ENCODE measurements at places on chromosomes 6 and 20. TPM values are rescaled to one million over a fixed set of nuclear protein-coding genes. Genes with fewer than 3 reads are reported as not detected.

The SYNDIG1 gene
- not detected for polyA plus RNA-seq

The ACTL10 gene
- polyA plus RNA-seq: 2.0 TPM

The PSMB8 gene
- polyA plus RNA-seq: 378 TPM

The IPCEF1 gene
- 99.7 TPM for polyA plus RNA-seq

The SH3BGRL2 gene
- 0.37 TPM for polyA plus RNA-seq

The VGLL2 gene
- polyA plus RNA-seq: not detected

The LBP gene
- not detected for polyA plus RNA-seq

The FAM217A gene
- polyA plus RNA-seq: 0.16 TPM

The AKAP7 gene
- 16.8 TPM for polyA plus RNA-seq

The NFATC2 gene
- polyA plus RNA-seq: 30.1 TPM

DNA sequence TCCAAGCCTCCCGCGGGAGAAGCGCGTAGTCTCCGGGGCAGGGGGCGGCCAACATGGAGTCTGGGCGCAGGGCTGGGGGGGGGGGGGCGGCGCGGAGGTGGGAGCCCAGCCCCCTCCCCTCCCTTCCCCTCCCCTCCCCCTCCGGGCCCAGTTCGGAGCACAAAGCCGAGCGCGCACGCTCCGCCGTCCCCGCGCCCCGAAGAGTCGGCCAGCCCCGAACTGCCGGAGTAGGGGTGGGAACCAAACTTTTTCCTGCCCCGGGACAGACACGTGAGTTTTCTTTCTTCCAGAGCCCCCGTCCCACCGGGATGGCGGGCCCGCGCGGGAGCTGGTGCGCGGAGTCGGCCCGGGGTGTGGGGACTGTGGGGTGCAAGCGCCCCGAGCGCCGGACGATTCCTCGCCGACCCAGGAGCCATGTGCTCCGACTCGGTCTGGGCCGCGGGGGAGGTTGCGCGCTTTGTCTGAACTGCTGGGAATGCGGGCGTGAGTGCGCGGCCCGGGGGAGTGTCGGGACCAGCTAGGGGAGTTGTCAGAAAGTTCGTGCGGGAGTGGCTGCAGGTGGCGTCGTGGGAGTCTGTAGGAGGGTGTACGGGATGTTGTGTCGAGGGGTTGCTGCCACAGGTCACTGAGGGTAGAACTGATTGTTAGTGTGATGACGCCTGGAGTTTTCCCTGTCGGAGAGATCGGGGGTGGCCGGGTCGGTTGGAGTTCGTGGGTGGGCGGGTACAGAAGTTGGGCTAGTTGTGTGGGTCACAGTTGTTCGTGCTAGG, 1.2 kb downstream of the TGIF2 start:
- peak; percentile 61 for DNase-seq
- H3K36me3 ChIP-seq: peaks cover 17% of the 10 kb centered on the region
- H3K27me3 ChIP-seq: no peaks in the 10 kb centered on the region
- H3K4me3 ChIP-seq: peak overlapping the region; percentile 70

GRCh38 chr6:83062225-83062624, 3.4 kb downstream of the UBE3D start:
- H3K4me3 ChIP-seq: no peak overlapping the region
- no peaks in the 10 kb centered on the region for H3K27me3 ChIP-seq
- H3K36me3 ChIP-seq: no peaks in the 10 kb centered on the region
- no peak for DNase-seq

- no peaks in the 10 kb centered on the region for H3K27me3 ChIP-seq
- H3K4me3 ChIP-seq: no peak overlapping the region
- no peak for DNase-seq
- no peaks in the 10 kb centered on the region for H3K4me1 ChIP-seq
Measured at GRCh38 chr6:6052216-6052615, 45.5 kb upstream of the NRN1 start.

DNA sequence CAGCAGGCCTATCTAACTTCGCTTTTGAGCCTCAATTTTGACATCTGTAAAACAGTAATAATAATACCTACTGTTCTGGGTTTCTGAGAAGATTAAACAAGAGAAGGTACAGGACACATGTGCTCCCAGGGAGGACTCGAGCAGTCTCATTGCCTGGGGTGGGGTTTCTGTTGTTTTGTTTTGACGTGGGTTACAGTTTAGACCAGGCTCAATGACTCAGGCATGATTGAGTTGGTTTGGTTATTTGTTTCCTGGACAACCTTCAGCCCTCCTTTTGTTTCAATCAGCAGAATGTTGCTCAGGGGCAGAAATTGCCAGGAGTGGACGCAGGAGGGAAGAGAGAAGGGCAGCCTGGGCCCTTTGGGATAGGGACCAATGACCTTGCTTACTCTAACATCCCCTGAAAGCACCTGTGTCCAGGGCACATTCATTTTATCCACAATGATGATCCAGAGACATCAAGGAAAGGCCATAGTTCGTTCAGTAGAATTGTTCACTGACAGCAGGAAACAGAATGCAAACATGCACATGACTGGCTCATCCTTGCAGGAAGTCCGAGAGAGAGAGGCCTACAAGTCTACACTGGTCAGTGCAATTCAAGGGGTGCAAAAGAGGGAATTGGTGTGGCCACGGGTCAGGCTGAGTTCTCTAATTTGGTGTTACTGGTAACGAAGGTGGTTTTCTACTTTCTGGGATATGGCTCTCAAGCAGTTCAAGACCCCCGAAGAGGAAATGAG, 74.5 kb upstream of the MRPS10 start:
- no peaks in the 10 kb centered on the region for H3K27me3 ChIP-seq
- H3K4me3 ChIP-seq: no peak overlapping the region
- peaks cover 8% of the 10 kb centered on the region for H3K4me1 ChIP-seq
- H3K27ac ChIP-seq: no peak overlapping the region
- no peak for DNase-seq
- H3K36me3 ChIP-seq: peaks cover 18% of the 10 kb centered on the region

- H3K36me3 ChIP-seq: no peaks in the 10 kb centered on the region
- H3K27me3 ChIP-seq: no peaks in the 10 kb centered on the region
- no peak overlapping the region for H3K27ac ChIP-seq
- H3K4me3 ChIP-seq: no peak overlapping the region
Measured at GRCh38 chr6:169424821-169425240, 171.2 kb upstream of the THBS2 start.

GRCh38 chr6:23002044-23002619, 432.8 kb downstream of the HDGFL1 start:
- no peaks in the 10 kb centered on the region for H3K4me1 ChIP-seq
- H3K36me3 ChIP-seq: no peaks in the 10 kb centered on the region
- no peak overlapping the region for H3K4me3 ChIP-seq
- DNase-seq: no peak

- no peak for DNase-seq
- no peaks in the 10 kb centered on the region for H3K36me3 ChIP-seq
- H3K4me1 ChIP-seq: no peaks in the 10 kb centered on the region
Measured at GRCh38 chr20:10359621-10360040, 74.4 kb downstream of the MKKS start.

- no peak overlapping the region for H3K27ac ChIP-seq
- H3K4me1 ChIP-seq: no peaks in the 10 kb centered on the region
- no peak overlapping the region for H3K4me3 ChIP-seq
- H3K27me3 ChIP-seq: no peaks in the 10 kb centered on the region
Measured at GRCh38 chr6:14326774-14327173, 209.2 kb downstream of the CD83 start.

DNA sequence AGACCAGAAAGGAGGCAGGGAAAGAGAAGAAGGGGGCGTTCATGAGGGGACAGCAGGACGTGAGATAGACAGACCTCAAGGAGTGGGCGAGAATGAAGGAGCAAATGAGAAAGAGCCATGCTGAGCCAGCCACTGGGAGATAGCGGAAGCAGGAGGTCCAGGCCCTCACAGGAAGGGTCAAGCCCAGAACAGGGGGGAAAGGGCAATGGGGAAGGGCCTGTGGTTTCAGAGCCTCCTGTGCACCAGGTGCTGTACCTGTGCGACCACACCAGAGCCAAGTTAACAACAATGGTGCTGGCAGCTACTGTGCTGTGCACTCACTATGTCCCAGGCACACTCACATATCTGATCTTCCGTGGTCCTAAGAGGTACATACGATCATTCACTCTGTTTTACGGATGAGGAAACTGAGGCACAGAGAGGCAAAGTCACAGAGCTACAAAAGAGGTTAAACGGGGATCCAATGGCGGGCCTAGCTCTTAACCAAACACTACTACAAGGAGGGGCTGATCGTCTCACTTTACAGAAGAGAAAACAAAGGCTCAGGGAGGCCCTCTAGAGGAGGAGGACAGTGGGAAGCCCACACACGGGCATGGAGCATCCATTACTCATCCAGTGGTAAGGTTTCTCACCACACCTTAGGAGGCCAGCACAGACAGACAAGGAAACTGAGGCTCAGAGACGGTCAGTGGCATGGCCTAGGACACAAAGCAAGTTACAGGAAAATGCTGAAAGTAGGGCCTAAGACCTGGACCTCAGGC, 129.1 kb downstream of the PREX1 start:
- no peaks in the 10 kb centered on the region for H3K4me1 ChIP-seq
- no peak overlapping the region for H3K27ac ChIP-seq
- no peaks in the 10 kb centered on the region for H3K27me3 ChIP-seq
- peaks cover 4% of the 10 kb centered on the region for H3K36me3 ChIP-seq

DNA sequence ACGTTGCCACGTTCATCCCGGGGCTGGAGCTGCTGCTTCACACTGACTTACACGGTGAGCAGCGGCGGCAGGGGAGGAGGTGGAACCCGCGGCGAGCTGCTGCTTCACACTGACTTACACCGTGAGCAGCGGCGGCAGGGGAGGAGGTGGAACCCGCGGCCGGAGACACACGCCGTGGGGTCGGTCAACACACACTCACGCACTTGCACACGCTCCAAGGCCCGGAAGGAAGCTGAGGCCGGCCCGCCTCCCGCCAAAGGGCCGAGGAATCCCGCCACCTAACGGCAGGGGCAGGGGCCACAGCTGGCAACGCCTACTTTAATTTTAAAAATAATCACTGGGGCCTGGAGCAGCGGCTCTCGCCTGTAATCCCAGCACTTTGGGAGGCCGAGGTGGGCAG, 94.4 kb upstream of the FOXC1 start:
- no peak for DNase-seq
- no peak overlapping the region for H3K4me3 ChIP-seq
- no peaks in the 10 kb centered on the region for H3K27me3 ChIP-seq
- no peak overlapping the region for H3K27ac ChIP-seq

GRCh38 chr6:40258531-40258930, 324.3 kb upstream of the MOCS1 start:
- no peak overlapping the region for H3K4me3 ChIP-seq
- H3K27me3 ChIP-seq: no peaks in the 10 kb centered on the region
- DNase-seq: no peak
- no peak overlapping the region for H3K27ac ChIP-seq
- H3K4me1 ChIP-seq: no peaks in the 10 kb centered on the region
- H3K36me3 ChIP-seq: no peaks in the 10 kb centered on the region

GRCh38 chr20:19901226-19901625, 115.9 kb upstream of the NAA20 start:
- H3K27ac ChIP-seq: no peak overlapping the region
- H3K4me3 ChIP-seq: no peak overlapping the region
- no peaks in the 10 kb centered on the region for H3K36me3 ChIP-seq
- no peaks in the 10 kb centered on the region for H3K4me1 ChIP-seq
- DNase-seq: no peak
- H3K27me3 ChIP-seq: no peaks in the 10 kb centered on the region

GRCh38 chr6:506920-507622, 115.5 kb downstream of the IRF4 start:
- no peak overlapping the region for H3K4me3 ChIP-seq
- peak overlapping the region; percentile 5 for H3K27ac ChIP-seq
- DNase-seq: no peak
- H3K36me3 ChIP-seq: no peaks in the 10 kb centered on the region
- H3K4me1 ChIP-seq: peaks cover 42% of the 10 kb centered on the region

DNA sequence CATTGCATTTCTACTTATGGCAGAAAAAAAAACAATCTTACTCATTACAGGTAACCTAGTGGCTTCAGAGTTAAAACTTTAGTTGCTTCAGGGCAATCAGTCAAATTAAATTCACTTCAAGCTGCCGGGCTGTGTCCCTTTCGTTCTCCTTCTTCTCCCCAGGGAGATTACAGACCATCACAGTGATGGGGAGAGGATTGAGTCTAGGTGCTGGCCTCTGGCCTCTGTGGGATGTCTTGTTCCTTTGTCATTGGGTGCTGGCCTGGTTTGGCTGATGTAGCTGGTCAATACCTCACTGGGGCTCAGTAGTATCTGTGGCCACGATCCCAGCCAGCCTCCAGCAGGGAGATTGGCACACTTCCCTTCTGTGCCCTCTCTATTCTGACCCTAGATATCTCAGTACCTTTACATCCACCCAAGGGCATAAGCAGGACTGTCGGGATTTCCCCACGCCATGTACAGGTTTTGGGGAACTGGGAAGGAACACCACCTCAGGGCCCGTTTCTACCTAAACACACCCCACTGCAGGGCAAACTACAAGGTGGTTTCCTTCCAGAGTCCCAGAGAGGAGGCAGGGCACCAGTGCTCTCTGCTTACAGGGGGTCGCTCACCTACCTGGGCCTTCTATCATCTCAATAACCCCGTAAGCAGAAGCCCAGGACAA, 15.4 kb downstream of the FYN start:
- H3K4me1 ChIP-seq: peaks cover 59% of the 10 kb centered on the region
- no peaks in the 10 kb centered on the region for H3K36me3 ChIP-seq
- DNase-seq: no peak
- no peaks in the 10 kb centered on the region for H3K27me3 ChIP-seq
- no peak overlapping the region for H3K4me3 ChIP-seq

- H3K36me3 ChIP-seq: no peaks in the 10 kb centered on the region
- H3K4me3 ChIP-seq: no peak overlapping the region
- H3K27ac ChIP-seq: no peak overlapping the region
- DNase-seq: no peak
Measured at GRCh38 chr6:35024551-35025054, 116.5 kb downstream of the TCP11 start.

DNA sequence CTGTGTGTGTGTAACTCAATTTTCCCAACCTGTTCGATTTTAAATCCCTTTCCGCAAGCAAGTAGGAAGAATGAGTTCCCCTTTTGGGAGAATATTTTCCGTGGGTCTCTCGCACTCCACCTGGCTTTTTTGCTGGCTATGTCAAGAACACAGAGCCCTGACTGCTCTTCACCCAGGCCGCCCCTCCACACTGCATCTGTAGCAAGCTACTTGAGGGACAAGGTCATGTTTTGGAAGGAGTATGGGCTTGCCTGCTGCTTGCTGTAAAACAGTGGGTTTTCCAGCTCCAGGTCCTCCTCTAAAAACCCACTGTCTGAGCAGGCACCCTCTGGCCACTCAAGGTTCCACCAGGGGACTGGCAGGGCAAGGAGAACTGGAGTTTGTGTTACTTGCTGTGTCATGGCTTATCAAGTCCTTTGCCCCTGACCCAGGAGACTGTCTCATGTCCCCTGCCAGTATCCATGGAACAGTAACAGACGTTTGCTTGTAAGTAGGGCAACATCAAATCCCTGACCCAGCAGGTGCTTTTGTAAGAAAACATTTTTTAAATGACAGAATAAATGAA, 35.5 kb upstream of the SYNJ2 start:
- H3K4me3 ChIP-seq: no peak overlapping the region
- H3K27me3 ChIP-seq: no peaks in the 10 kb centered on the region
- H3K36me3 ChIP-seq: no peaks in the 10 kb centered on the region
- DNase-seq: no peak
- no peaks in the 10 kb centered on the region for H3K4me1 ChIP-seq
- no peak overlapping the region for H3K27ac ChIP-seq

All from naive thymus-derived CD4-positive, alpha-beta T cell (primary cell).